NCI-H187 treated with DMSO at 0.1 percent for 48 hours (cell line): ENCODE measurements at places on chromosomes 3 and 15.

GRCh38 chr3:25527801-25528200, 99.7 kb downstream of the RARB start:
- no peak for DNase-seq

- no peak for DNase-seq
Observed at GRCh38 chr3:41975416-41976103, 13.7 kb upstream of the ULK4 start.

DNA sequence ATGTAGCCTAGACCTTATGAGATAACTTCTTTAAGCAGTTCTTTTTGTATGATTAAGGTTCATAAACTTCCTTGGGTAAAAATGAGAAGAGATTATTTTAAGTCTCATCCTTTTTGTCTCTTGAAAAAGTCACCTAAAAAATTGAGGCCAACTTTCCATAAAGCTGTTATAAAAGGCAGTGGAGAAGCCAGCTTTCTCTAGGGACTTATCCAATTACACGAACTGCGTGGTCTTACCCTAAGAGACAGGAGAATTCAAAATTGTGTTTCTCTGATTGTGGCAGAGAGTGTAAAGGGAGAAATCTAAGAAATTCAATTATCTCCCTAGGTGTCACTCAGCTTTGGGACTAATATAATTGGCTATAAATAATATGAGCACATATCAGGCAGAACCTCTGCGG, 262.0 kb downstream of the SHOX2 start:
- DNase-seq, result no peak

DNA sequence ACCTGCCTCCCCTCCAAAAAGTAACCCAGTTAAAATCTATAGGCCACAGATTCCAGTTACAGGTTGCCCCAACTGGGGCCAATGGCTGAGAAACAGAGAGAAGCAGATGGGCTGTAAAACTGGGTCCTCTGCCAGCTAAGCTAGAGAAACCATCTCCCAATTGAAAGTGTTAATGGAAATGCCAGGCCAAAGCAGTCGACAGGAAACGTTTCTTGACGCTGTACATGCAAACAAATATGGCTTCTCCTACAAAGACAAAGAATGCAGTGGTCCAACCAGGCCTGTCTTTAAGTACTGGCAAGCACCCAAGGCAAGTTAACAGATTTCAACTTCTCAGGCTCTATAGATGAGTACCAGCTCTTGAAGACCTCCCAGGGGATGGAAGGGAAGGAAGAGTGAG, 71.3 kb downstream of the MAGI1 start:
- DNase-seq, result no peak

DNA sequence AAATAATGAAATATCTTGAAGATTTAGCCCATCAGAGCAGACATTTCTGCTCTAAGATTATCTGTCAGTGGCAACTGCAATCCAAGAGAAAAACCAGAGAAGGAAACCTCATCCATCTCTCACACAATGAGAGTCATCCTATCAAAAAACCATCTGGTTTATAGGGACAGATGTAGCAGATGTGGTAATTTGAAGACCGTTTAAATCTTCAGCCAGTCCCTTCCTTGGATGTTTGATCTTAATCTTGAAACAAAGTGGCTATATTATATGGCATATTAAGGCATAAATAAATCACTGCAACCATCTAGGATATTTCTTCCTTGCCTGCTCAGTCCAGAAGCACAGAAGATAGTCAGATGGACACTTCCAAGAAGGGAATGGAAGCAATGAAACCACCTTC, 305.3 kb downstream of the MAGI1 start:
- no peak for DNase-seq
